Activated CD8-positive, alpha-beta memory T cell treated with anti-CD3 and anti-CD28 coated beads, Interleukin-2, amount 50 U/mL, for 4 hours (primary cell): ENCODE measurements at places on chromosomes 4 and X.

DNA sequence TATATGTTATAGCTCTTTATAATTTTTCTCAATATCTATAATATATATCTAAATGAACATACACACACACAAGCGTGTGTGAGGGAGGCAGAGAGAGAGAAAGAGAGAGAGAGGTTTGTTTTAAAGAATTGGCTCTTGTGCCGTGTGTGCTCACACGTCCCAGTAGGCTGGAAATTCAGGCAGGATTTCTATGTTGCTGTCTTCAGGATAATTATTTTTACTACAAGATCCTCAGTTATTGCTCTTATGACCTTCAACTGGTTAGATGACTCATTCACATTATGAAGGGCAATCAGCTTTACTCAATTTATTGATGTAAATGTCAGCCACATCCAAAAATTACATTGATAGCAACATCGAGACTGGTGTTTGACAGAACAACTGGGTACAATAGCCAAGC, 1520.7 kb upstream of the PCDH7 start:
- DNase-seq = no peak

GRCh38 chr4:23455456-23456158, 434.2 kb downstream of the PPARGC1A start:
- no peak for DNase-seq

- no peak for DNase-seq
Measured at GRCh38 chr4:76801621-76802235, 96.2 kb downstream of the SOWAHB start.

DNA sequence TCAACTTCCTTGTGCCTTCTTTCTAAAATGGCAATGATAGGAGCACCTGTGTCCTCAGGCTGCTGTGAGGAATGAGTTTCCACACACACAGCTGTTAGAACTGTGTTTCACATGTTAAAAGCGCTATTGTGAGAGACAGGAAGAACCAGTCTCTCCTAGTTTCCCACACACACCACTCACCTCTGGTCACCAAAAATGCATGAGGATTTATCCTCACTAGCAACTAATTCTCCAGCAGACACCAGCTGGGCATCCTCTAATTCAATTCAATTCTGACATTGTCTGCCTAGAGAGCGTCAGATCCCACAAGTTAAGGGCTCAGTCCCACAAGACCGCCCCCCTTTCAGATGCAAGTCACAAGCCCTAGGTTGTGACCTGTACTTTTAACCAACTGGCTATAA, 29.0 kb upstream of the SLC2A9 start:
- no peak for DNase-seq

DNA sequence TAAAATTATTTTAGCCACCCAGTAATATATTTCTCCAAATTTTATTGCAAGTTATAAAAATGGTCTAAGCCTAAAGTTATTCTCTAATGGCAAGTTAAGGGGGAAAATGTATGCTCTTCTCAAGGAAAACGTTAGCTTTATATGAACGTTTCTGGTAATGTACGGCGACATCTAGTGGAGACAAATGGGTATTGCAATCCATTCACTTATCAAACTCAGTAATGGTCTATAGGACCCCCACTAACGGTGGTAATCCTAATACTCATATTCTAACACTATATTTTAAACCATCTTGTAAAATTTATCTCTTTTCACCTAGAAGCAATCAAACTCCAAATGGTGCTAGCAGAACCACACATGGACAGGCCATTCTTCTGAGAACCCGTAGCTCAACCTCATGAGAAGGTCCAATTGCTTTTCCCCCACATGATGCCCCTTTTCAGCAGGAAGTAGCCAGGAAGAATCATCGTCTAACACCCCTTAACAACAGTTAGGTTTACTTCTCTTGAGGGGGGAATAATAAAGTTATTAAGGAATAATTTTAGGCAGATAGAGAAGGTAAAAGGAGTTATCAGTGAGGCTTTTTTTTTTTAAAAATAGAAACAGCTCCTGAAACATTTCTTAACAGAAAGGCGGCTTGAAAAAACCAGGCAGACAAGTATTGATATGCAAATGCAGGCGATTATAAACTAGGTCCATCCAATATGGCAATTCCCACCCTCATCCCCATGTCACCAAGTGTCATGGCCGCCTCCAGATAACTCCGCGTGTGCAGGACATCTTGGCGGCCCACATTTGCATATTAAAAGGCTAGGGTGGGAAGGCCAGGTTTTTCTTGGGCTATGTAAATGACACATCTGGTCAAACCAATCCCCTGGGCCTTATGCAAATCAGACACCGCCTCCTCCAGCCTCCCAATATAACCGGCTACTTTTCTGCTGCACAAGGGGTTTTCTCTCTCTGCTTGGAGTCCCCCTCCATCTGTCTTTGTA, 35.0 kb downstream of the NUDT11 start:
- no peak for DNase-seq

GRCh38 chrX:109858602-109859341, 125.7 kb upstream of the ACSL4 start:
- DNase-seq = no peak

- no peak for DNase-seq
Measured at GRCh38 chr4:68907788-68908700, 43.6 kb downstream of the UGT2A3 start.

- DNase-seq = no peak
Measured at GRCh38 chr4:82691431-82691830, 107.2 kb downstream of the SCD5 start.

DNA sequence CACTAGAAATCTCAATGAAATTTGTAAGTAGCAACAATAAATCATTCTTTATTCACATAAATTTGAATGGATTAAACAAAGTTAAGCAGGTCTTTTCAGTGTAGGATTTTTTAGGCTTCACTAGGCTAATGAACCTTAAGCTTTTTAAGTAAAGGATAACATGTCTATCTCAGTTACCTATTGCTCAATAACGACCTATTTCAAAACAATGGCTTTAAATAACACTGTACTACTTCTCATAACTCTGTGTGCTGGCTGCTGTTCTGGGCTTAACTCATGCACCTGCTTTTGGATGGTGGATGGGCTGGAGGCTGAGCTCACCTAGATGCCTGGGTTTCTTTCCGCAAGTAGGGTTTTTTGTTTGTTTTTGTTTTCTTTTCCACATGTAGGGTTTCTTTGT, 495.0 kb upstream of the SLIT2 start:
- no peak for DNase-seq

- DNase-seq = no peak
Measured at GRCh38 chrX:18920079-18920478, 63.8 kb downstream of the PHKA2 start.

DNA sequence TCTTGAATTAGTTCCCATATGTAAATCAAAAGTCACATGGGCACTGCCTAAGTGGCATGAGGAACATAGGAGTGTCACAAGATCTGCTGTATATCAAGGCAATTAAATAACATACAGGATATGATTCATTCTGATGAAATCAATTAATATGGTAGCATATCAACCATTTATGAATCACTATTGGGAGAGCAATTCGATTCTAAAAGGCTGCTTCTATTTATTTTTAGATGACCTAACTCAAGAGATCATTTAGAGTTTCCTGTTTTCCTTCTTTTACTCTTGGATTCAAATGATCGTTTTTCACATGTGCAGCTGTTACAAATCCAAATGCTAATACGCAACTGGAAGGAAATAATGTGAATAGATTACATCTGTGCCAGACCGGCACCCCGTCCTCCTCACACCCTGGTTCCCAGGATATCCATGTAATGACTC, 81.9 kb downstream of the HCCS start:
- DNase-seq = no peak

GRCh38 chr4:95263391-95263790, 285.4 kb downstream of the UNC5C start:
- no peak for DNase-seq

DNA sequence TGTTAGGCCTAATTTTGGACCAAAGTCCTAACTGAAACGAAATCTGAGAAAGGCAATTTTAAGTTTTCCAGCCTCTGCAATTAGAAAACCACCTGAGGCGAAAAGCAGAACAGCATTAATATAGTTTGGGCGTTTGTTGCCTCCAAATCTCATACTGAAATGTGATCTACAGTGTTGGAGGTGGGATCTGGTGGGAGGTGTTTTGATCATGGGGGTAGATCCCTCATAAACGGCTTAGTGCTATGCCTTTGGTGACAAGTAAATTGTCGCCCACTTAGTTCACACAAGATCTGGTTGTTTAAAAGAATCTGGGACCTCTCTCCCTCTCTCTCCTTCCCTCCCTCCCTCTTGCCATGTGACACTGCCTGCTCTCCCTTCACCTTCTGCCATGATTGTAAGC, 5.7 kb downstream of the FAM241A start:
- no peak for DNase-seq

DNA sequence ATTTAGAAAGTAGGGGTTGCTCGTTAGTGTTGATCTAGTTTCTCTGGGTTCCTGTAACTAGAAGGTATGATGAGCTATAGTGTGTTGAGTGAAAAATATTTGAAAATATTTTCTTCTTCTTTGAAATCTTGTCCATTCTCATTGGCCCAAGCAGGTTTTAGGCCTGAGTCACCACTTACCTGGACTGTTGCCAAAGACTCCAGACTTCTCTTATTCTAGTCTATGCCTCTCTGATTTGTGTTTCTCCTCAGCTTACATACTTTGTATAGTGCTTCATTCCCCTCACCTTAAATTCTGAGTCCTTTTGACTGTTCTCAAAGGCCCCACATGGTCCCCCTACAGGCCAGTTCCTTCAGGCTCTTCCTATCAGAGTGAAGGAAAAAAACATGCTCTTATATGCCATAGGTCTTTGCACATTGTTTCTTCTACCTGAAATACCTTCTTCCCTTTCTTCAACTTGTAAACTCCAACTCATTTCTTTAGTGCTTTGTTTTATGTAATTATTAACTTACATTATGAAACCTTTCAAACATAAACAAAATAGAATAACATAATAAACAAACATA, 258.2 kb downstream of the PPP1R2C start:
- no peak for DNase-seq

DNA sequence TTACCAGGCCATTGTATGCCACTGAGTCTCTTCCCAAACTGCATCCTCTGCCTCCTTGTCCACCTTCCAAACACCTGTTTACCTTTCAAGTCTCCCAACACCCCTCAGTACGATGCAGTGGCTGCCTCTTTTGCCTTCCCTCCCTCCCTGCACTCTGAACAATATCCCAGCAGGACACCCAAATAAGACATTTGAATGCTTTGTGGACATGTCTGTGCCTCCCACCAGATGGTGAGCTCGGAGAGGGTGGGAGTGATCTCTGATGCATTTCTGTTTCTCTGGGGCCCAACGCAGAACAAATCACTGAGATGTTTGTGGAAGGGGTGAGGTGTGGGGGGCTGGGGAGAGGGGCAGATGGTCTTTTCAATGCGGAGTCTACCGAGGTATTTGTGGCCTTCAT, 33.4 kb downstream of the PJA1 start:
- no peak for DNase-seq

- DNase-seq = no peak
Measured at GRCh38 chrX:12946406-12946805, 28.5 kb upstream of the TMSB4X start.

DNA sequence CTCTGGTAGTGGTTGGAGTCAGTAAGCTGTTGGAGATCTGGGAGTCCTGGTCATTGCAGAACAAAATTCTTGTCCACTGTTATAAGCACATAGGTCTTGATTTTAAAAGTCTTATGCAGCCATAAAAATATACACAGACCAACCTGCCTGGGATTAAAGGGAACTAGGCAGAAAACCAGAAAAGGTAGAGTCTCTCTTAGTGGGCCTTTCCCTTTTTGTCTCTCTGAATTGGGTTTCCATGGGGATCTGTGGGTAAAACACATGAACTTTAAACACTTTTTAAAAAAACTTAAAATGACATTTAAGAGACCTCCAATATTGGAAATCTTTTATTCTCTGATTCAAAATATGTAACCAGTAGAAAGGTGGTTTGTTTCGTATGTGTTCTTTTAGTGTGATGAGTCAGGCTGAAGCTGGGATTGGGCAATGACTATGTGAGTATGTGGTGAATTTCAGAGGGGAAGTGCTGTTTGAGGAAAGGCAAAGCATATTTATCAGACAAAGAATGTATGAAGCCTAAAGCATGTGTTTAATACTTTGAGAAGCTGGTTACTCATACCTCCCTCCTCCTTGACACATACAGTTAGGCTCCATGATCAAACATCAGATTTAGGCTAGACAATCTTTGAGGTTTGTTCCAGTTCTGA, 29.6 kb downstream of the SLC16A2 start:
- DNase-seq = no peak

DNA sequence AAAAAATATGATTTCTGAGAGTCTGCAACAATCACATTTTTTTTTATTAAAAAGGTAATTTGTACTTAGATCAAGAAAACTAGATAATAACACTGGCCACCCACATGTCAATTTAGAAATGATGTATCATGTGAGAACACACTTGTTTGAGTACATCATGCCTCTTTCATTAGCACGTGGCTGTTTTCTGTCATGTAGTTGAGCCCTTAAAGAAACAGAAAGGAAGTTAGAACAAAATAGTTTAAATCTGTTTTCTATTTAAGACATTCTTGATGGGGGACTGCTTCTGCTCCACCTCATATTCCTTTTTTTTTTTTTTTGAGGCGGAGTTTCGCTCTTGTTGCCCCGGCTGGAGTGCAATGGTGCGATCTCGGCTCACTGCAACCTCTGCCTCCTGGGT, 207.5 kb downstream of the NSUN7 start:
- no peak for DNase-seq

DNA sequence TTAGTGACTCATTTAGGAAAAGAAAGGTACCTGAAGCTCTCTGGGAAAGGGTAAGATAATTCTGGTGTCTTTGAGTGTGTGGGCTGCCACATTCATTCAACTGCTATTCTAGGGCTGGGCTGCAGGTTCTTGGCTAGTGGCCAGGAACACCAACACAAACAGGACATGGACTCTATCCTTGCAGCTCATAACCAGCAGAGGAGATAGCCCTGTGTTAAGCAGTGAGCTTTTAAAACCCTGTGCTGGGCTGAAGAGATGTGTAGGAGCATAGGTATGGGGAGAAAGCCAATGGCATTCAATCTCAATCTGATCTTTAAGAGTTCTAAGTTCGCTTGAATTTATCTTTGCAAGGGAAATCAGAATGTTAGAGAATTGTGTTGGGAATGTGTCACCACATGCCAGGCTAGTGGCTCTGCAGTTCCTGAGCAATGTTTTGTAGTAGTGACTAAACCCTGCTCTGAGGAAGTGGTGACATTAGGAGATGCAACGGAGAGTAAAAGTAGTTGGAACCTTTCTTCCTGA, 39.2 kb downstream of the SGMS2 start:
- DNase-seq = no peak

DNA sequence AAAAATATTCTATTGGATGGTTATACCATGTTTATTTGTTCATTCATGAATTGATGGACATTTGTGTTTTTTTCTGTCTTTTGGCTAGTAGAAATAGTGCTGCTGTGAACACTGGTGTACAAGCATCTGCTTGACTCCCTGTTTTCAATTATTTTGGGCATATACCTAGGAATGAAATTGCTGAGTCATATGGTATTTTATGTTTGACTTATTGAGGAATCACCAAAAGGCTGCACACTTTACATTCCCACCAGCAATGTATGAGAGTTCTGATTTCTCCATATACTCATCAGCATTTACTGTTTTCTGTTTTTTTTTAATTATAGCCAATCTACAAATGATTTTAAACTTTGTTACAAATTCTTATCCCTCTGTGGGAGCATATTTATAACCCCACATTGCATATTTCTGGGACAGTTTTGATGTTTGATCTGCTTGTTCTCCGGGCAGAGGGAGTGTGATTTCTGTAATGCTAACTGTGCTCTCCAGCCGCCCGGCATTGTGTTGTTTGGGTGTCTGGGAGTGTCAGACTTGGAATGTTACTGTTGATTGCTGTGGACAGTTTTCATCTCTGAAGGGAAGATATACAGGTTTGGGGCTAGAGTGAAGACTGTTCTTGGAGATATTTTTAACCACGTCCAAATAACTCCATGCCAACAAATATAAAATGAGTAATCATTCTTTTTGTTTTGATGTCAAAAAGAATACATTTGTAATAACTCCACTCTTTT, 60.5 kb upstream of the PGRMC2 start:
- DNase-seq = no peak
